A549 treated with Hydrocortisone at 1 μM for 4 hours (cell line): ENCODE measurements at places on chromosomes 3 and 15. TPM values are rescaled to one million over a fixed set of nuclear protein-coding genes. Genes with fewer than 3 reads are reported as not detected.

WDR73 gene
- total RNA-seq = 34.6 to 48.6 TPM (median 36.2 TPM) in 5 replicates

UCN2 gene
- 6.8 to 8.3 TPM (median 7.9 TPM) in 5 replicates for total RNA-seq

TMC3 gene
- not detected in 5 replicates for total RNA-seq

SPATA12 gene
- total RNA-seq = 0.30 to 0.38 TPM (median 0.37 TPM) in 5 replicates

GUCA1C gene
- not detected in 5 replicates for total RNA-seq

MRPL46 gene
- total RNA-seq = 51.7 to 62.9 TPM (median 57.8 TPM) in 5 replicates

CD80 gene
- total RNA-seq = not detected in 5 replicates

LDHAL6B gene
- not detected in 5 replicates for total RNA-seq

GRK7 gene
- total RNA-seq = 0.03 TPM in 1 of 5 replicates, not detected in the others

CCR5 gene
- total RNA-seq = not detected in 5 replicates

SCG3 gene
- total RNA-seq = 0.03 to 0.09 TPM (median 0.05 TPM) in 4 of 5 replicates, not detected in the other

TMOD2 gene
- total RNA-seq = 1.1 to 2.5 TPM (median 2.0 TPM) in 5 replicates

MYL3 gene
- 0.14 to 0.21 TPM (median 0.17 TPM) in 4 of 5 replicates, not detected in the other for total RNA-seq

IL5RA gene
- total RNA-seq = not detected in 5 replicates

HACL1 gene
- total RNA-seq = 22.1 to 28.6 TPM (median 24.4 TPM) in 5 replicates

COL6A6 gene
- not detected in 5 replicates for total RNA-seq

FGF12 gene
- 0.39 to 0.98 TPM (median 0.63 TPM) in 5 replicates for total RNA-seq

ZPLD1 gene
- total RNA-seq = 0.06 TPM in 1 of 5 replicates, not detected in the others

DNASE1L3 gene
- 0.22 to 0.31 TPM in 2 of 5 replicates, not detected in the others for total RNA-seq

FANCD2OS gene
- total RNA-seq = not detected in 5 replicates

PLSCR5 gene
- total RNA-seq = not detected in 5 replicates

CIB2 gene
- 26.1 to 30.0 TPM (median 28.1 TPM) in 5 replicates for total RNA-seq

PIERCE2 gene
- 3.0 to 5.3 TPM (median 3.4 TPM) in 5 replicates for total RNA-seq

TTLL13 gene
- 0.03 to 0.18 TPM (median 0.14 TPM) in 5 replicates for total RNA-seq

SHQ1 gene
- 16.3 to 21.1 TPM (median 17.0 TPM) in 5 replicates for total RNA-seq

PIK3CB gene
- 14.6 to 23.7 TPM (median 17.1 TPM) in 5 replicates for total RNA-seq

COL6A5 gene
- total RNA-seq = not detected in 5 replicates

RPSA gene
- total RNA-seq = 2,524 to 2,861 TPM (median 2,696 TPM) in 5 replicates

WDR93 gene
- total RNA-seq = 0.10 to 0.24 TPM (median 0.16 TPM) in 5 replicates

SCN11A gene
- total RNA-seq = not detected in 5 replicates

APBA2 gene
- total RNA-seq = 16.3 to 21.2 TPM (median 18.2 TPM) in 5 replicates

HTR3E gene
- total RNA-seq = not detected in 5 replicates

ALDH1A2 gene
- 0.24 to 1.1 TPM (median 0.62 TPM) in 4 of 5 replicates, not detected in the other for total RNA-seq

GOLGA6L2 gene
- total RNA-seq = not detected in 5 replicates

DUOX1 gene
- total RNA-seq = 0.02 to 0.10 TPM in 2 of 5 replicates, not detected in the others

IL17RD gene
- 0.54 to 1.4 TPM (median 1.1 TPM) in 5 replicates for total RNA-seq

P2RY12 gene
- not detected in 5 replicates for total RNA-seq

RAF1 gene
- total RNA-seq = 62.1 to 70.8 TPM (median 66.3 TPM) in 5 replicates

FBXW12 gene
- not detected in 5 replicates for total RNA-seq

LRRC31 gene
- total RNA-seq = not detected in 5 replicates

CYP8B1 gene
- not detected in 5 replicates for total RNA-seq

CD96 gene
- 0.02 TPM in 1 of 5 replicates, not detected in the others for total RNA-seq

XCR1 gene
- total RNA-seq = not detected in 5 replicates
